Panc1 (cell line): ENCODE measurements at places on chromosomes 3 and 15. TPM values are rescaled to one million over a fixed set of nuclear protein-coding genes. Genes with fewer than 3 reads are reported as not detected.

Gene LRTM1
- total RNA-seq: not detected

Gene RTP4
- 2.5 TPM for total RNA-seq

Gene ST3GAL6
- 0.15 TPM for total RNA-seq

Gene PTH1R
- not detected for total RNA-seq

Gene ANKRD34C
- not detected for total RNA-seq

DNA sequence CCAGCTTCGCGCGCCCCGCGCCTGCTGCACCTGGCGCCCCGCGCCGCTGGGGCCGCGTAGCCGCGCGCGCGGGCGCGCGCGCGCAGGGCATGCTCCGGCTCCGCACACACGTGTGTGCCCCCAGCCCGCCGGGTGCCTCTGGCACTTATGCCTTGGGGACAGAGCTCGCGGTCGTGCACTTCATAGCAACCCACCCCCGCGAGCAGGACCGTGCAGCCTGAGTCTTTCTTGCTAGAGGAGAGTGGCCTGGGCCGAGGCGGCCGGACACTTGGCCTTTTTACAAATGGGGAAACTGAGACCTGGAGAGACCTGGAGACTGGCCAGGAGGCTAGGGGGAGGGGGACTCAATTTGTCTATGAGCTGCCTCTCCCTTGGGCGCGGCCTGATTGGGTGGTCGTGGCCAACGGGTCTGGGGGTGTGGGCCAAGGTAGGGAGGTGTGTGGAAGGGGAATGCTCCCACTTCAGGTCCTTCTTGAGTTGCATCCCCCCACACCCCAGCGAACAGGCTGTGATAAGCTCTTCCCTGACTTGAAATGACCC is 562 bp downstream of the NBEAL2 start:
- DNase-seq: no peak

DNA sequence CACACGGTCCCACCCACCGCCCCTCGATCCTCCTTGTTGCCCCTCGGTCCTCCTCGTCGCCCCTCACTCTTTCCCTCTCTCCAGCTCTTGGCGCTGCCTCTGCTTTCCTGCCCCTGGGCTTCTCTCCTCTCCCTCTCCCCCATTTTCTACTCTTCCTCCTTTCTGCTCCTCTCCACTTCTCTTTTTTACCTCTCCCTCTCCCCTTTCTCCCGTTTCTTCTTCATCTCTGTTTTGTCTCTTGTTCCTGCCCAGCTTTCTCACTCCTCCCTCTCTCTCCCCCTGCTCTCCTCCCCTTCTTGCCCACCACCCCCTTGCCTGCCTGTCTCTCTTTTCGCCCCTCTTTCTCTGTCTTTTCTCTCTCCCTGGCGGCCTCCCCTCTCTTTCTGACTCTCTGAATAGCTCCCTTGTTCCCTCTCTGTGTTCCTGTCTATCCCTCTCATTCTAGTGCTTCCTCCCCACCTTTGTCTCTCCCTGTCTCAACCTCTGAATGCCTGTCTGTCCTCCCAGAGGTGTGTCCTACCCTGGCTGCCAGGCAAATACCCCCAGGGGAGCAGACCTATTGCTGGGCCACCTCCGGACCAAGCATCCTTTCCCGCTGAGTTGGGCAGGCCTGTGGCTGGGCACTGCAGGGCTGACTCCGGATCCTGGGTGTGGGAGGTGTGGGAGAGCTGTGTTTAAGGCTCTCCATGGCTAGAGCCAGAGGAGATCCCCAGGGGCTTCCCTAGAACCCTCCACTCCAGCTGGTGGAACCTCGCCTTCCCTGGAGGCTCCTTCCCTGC is 41.0 kb downstream of the EPHB3 start:
- no peak for DNase-seq

DNA sequence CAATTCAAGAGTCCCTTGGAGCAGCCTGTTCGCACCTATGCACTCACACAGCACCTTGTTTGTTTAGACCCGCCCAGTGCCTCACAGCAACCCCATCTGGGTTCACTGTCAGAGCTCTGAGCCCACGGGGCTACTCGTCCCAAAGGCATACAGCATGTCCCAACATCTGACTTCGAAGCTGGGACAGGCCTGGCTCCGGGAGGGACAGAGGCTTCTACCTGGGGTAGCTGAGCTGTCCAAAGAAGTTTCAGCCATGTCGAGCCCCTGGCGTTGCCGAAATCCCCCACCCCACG is 28.6 kb upstream of the CYP11A1 start:
- no peak for DNase-seq

DNA sequence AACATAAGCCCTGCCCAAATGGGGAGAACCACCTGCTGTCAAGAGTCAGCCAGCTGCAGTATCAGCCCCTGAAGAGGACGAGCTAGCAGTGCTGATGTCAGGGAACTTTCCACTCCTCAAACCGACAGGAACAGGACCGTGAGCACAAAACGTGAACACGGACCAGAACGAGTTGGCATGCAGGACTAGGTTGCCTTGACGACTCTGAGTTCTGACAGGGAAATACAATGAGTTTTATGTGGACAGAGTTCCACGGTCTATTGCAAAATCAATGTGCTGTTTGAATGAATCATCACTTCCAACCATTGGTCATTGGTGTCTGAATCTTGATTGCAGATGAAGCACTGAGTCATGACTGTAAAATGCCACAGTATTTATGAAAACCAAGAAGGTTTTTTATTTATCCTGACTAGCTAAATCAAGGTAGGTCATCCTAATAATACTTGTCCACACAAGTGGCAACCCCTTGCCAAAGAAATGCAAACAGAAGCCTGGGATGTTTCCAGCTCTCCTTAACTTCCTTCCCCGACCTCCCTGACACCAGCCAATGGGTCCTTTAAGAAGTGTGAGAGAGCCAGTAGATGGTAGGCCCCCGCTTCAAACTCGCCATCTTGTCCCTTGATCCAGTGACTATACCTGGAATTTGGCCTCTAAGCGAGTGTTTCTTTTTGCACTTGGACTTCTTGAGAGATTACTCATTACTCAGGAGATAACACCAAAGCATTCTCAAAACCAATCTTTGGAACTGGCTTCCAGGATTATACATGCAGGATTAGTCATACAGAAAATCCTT is 119.6 kb downstream of the ASB7 start:
- DNase-seq: peak; percentile 93

GRCh38 chr3:181417748-181418147 is 294.0 kb upstream of the SOX2 start:
- no peak for DNase-seq

DNA sequence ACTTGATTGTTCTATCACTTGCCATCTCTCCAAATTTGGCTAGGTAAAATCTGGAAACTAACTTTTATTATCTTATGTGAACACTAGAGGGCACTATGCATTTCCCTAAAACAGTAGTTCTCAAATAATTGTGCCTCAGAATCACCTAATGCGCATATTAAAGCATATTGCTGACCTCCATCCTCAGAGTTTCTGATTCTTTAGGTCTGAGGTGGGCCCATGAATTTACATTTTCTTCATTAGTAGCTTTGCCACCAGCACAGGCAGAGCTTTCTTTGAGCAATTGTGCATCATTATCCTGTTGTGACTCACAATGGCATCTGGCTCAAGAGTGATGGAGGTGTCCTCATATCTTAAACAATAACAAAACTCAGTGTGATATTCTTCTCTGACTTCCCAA is 17.5 kb upstream of the BCHE start:
- no peak for DNase-seq

- DNase-seq: no peak
Observed at GRCh38 chr3:194130188-194130587, 5.8 kb upstream of the HES1 start.

GRCh38 chr3:125602752-125603649 is 7.7 kb upstream of the OSBPL11 start:
- DNase-seq: no peak

DNA sequence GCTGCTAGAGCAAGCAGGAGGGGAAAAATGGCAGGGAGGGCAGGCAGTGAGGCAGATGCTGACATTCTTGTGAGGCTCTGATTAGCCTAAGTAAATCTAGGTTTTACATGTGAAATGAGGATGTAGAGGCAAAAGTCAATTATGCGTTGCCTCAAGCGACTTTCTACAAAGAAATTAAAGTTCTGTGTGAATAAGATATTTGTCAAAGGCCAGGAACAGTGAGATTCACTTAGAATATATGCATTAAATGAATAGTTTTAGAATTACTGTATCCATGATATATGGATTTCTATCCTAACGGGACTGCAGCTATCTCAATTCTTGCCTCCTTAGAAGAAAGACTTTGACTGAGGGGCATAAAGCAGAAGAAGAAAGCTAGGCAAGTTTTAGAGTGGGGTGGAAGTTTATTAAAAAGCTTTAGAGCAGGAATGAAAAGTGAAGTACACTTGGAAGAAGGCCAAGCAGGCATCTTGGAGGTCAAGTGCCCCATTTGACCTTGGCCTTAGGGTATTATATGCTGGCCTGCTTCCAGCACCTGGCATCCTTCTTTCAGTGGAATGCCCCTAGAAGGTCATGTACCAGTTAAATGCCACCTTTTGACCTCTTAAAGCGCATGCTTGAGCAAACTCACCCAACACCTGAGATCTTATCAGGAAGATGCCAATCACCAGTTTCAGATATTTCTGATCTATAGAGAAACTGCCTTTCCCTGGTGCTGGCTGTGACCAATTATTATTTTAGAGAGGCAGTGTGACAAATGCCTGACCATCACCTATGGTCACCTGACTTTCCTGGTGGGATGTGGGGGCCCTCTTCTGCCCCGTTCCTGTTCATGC is 38.2 kb downstream of the OSTN start:
- DNase-seq: no peak

DNA sequence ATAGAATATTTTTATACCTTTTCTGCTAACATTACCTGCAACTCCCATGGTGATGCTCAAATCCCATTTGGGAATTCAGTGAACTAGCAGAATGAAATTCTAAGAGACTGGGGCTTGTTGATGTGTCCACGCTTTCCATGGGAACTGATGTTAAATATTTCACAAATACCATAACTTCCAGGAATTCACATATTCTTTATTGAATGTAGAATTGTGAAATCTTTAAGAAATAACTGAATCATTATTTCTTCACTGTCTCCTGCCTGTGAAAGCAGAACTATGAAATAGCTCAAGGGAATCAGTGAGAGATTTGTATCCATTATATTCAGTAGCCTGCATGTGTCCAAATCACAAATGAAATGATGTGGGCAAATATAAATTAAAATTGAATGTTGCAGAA is 130.8 kb downstream of the SERPINI1 start:
- DNase-seq: no peak

GRCh38 chr15:91922646-91923547 is 69.4 kb downstream of the SLCO3A1 start:
- no peak for DNase-seq

DNA sequence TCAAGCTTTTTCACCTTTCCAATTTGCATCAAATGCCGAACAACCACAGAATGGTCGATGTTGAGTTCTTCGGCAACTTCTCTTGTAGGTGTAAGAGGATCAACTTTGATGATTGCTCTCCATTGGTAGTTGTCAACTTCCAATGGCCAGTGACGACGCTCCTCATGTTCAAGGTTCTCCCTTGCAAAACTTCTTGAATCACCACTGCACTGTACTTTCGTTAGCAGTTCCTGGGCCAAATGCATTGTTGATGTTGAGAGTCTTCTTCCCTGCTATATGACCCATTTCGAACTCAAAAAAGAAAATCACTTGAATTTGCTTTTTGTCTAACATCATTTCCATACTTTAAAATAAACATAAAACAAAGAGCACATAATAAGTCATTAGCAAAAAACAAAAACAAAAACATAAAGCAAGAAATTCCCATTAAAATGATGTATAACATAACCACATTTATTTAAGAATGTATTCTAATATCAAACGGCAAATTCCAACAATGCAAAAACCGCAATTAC is 71.2 kb upstream of the AP4E1 start:
- no peak for DNase-seq

DNA sequence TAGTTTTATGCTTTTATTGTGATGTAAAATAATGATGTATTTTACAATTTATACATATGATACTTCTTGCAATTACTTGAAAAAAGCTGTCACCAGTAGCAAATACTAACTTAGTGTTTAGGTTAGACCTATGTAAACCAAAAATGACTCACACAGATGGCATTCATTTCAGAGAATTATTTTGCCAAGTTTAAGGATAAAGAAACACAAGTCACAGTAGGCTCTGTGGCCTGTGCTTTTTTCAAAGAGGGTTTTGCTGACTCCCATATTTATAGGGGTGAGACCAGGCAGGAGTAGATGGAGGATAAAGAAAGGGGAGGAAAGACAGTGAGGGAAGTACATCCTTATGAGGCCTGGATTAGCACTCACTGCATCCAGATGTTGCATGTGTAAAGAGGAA is 356.6 kb upstream of the NPAP1 start:
- no peak for DNase-seq
